Epithelial cell of alveolus of lung (primary cell): ENCODE measurements at places on chromosomes 4 and X. TPM values are rescaled to one million over a fixed set of nuclear protein-coding genes. Genes with fewer than 3 reads are reported as not detected.

CLTRN gene
- total RNA-seq, result 0.32 and 0.78 TPM in 2 replicates

TMPRSS11A gene
- not detected in 2 replicates for total RNA-seq

PAK3 gene
- total RNA-seq, result 0.32 and 0.52 TPM in 2 replicates

ZNF185 gene
- 1.5 and 4.0 TPM in 2 replicates for total RNA-seq

GAGE1 gene
- total RNA-seq, result not detected in 2 replicates

ARHGAP6 gene
- total RNA-seq, result 4.4 and 15.3 TPM in 2 replicates

HSD17B11 gene
- 36.8 and 75.4 TPM in 2 replicates for total RNA-seq

GRIA2 gene
- not detected in 2 replicates for total RNA-seq

SEPTIN6 gene
- total RNA-seq, result 24.0 and 38.0 TPM in 2 replicates

NHSL2 gene
- 0.32 and 0.78 TPM in 2 replicates for total RNA-seq

ATG4A gene
- total RNA-seq, result 10.1 and 11.0 TPM in 2 replicates

PAGE4 gene
- total RNA-seq, result not detected in 2 replicates

GIMD1 gene
- total RNA-seq, result not detected in 2 replicates

LRRC66 gene
- total RNA-seq, result 0.13 and 0.80 TPM in 2 replicates

PABPC5 gene
- total RNA-seq, result 1.2 and 5.9 TPM in 2 replicates

ZNF718 gene
- total RNA-seq, result 2.8 and 5.9 TPM in 2 replicates

CLDN2 gene
- not detected in 2 replicates for total RNA-seq

AFM gene
- total RNA-seq, result not detected in 2 replicates

CPZ gene
- 0.91 and 8.3 TPM in 2 replicates for total RNA-seq

SUPT20HL2 gene
- not detected in 2 replicates for total RNA-seq

GAGE12H gene
- total RNA-seq, result not detected in 2 replicates

ASB9 gene
- 1.4 TPM in 1 of 2 replicates, not detected in the other for total RNA-seq

ADH7 gene
- not detected in 2 replicates for total RNA-seq

PAGE2B gene
- not detected in 2 replicates for total RNA-seq

AREG gene
- 129 and 894 TPM in 2 replicates for total RNA-seq

CT45A1 gene
- total RNA-seq, result not detected in 2 replicates

NPFFR2 gene
- total RNA-seq, result not detected in 2 replicates

FNIP2 gene
- total RNA-seq, result 9.3 and 12.0 TPM in 2 replicates

MXRA5 gene
- total RNA-seq, result 1.9 and 30.0 TPM in 2 replicates

RIBC1 gene
- 0.65 and 1.4 TPM in 2 replicates for total RNA-seq

ASB12 gene
- total RNA-seq, result not detected in 2 replicates

FUNDC1 gene
- total RNA-seq, result 13.4 and 18.2 TPM in 2 replicates

DDX3X gene
- 96.8 and 184 TPM in 2 replicates for total RNA-seq

MAGIX gene
- total RNA-seq, result 0.40 and 3.4 TPM in 2 replicates

MMRN1 gene
- 0.13 and 0.24 TPM in 2 replicates for total RNA-seq

MYL5 gene
- 2.1 and 7.5 TPM in 2 replicates for total RNA-seq

TMSB15B gene
- 13.8 and 25.2 TPM in 2 replicates for total RNA-seq

ITGB1BP2 gene
- total RNA-seq, result 0.13 and 0.80 TPM in 2 replicates

PDCL2 gene
- total RNA-seq, result not detected in 2 replicates
